Pons (tissue), 1 donor: ENCODE measurements at places on chromosomes 13 and 19.

GRCh38 chr19:57443121-57443696, 8.1 kb downstream of the ZNF749 start:
- no peak for DNase-seq

DNA sequence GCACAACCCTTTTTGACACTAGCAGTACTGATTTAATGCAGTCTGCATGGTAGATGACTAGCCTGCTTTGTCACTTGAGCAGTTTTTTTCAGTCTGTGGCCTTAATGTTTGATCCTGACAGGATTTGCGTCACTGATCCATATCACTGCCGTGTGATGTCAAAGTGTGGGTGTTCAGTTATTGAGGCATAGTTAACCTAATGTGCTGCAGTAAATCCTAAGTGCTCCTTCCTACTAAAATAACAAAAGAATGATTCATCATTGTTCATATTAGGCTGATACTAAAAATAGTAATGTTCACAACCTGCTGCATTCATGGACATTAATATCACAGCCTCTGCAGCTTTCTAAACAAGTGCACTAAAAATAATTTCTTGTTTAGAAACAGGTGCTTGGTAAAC, 121.9 kb upstream of the MLNR start:
- peak; percentile 33 for DNase-seq

- DNase-seq = no peak
Measured at GRCh38 chr13:30619731-30620130, 2.0 kb downstream of the USPL1 start.

DNA sequence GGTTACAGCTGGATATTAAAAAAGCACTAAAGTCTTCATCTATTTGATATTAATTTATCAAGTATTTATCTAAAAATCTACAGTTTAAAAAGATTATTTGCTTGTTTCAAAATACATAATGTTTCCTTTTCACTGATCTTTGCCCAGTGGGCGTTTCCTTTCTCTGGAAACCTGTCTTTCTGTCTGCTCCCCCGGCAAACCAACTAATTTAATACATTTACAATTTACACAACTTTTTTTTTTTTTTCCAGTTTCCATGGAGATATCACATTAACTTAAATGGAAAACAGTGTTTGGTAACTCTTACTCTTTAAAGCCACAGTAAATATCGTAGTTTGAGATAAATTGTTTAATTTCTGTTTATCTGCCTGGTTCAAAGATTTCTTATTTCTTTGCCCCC, 5.3 kb downstream of the GPC6 start:
- no peak for DNase-seq

- DNase-seq = no peak
Measured at GRCh38 chr13:97276862-97277269, 54.7 kb downstream of the MBNL2 start.

DNA sequence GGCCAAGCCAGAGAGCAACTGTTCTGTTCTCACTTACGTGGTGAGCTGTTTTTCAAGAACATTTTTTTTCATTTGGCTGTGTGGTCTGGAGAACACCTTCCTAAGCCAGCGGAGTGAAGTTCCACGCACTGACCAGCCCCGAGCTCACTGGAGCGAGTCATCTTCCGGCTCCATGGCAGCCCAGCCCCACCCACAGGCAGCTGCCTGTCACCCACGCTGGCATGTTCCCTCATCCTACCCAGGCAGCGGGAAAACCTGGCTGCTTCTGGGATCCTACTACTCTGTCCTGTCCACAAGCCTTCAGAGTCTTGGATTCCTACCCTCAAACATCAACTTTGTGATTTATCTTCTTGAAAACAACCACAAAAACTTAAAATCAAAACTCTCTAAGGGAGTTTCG, 76.2 kb downstream of the GGACT start:
- DNase-seq = no peak

DNA sequence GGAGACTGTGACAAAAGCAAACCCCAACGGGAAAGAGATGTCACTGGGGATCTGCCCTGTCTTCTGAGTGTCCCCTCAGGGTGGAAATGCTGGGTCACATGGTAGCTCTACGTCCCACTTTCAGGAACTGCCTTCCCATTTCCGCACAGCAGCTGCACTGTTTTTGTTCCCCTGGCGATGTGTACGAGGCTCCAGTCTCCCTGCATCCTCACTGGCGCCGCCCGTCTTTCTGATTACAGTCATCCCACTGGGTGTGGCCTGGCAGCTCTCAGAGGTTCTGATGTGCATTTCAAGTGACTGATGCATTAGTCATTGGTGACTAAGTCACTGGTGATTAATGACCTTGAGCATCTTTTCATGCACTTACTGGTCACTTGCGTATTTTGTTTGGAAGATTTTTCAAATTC, 21.2 kb downstream of the PCID2 start:
- DNase-seq = peak; percentile 81

DNA sequence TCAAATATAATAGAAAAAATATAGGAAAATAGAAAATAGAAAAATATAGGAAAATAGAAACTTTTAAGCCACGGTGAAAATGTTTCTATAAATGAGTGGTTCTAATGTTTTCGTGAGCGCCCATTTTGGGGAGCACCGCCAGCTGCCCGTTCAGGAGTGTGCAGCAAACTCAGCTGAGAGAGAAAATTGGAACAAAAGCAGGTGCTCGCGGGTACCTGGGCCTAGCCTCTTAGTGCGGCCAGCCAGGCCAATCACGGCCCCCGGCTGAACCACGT, 204 bp upstream of the PDX1 start:
- DNase-seq = no peak

DNA sequence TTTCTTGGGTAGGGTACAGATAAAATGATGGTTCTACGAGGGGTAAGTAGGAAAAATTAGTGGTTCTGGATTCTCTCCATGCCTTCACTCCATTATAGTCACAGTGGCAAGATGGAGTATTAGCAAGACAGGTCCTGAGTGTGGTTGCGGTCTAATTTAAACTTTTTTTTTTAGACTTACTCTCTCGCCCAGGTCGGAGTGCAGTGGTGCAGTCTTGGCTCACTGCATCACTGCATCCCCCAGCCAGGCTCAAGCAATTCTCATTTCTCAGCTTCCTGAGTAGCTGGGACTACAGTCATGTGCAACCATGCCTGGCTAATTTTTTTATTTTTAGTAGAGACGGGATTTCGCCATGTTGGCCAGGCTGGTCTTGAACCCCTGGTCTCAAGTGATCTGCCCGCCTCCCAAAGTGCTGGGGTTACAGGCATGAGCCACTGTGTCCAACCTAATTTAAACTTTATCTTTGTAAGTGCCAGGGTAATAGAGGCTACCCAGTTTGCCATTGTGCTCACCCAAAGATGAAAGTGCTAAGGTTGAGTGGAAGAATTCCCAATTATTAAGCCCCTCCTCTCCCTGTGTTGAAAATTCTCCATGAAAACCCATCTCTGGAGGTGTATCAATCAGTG, 135.6 kb downstream of the TM9SF2 start:
- no peak for DNase-seq

DNA sequence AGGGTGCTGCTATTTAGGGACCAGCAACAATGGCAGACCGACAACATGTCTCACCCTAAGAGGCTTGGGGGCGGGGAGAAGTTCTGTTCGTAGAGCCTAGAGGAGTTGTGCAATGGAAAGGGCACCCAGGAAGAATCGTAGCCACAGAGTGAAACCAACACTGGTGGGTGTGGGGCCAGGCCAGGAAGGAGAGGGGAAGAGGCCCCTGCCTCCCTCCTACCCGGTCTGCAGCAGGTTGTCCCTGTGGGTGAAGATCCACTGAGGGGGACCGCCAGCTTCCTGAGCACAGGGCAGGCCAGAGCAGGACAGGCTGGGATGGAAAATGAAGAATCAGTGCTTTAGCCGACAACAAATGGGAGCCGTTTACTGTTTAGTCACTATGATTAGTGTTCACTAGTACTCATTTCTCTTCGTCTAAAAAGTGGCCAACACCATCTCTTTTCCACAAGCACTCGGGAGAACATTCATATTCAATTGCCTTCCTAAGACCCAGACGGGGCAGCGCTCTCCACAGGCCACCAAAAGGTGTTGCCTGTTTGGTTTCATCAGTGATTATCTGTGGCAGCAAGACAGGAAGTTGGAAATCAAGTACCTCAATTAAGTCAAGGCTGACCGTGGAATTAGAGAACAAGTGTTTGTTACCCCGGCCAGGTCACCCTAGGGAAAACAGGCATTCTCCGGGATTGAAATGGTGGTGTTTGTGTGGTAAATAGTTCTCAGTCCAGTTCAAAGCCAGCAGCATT, 1.1 kb upstream of the ATP11A start:
- DNase-seq = peak; percentile 55

DNA sequence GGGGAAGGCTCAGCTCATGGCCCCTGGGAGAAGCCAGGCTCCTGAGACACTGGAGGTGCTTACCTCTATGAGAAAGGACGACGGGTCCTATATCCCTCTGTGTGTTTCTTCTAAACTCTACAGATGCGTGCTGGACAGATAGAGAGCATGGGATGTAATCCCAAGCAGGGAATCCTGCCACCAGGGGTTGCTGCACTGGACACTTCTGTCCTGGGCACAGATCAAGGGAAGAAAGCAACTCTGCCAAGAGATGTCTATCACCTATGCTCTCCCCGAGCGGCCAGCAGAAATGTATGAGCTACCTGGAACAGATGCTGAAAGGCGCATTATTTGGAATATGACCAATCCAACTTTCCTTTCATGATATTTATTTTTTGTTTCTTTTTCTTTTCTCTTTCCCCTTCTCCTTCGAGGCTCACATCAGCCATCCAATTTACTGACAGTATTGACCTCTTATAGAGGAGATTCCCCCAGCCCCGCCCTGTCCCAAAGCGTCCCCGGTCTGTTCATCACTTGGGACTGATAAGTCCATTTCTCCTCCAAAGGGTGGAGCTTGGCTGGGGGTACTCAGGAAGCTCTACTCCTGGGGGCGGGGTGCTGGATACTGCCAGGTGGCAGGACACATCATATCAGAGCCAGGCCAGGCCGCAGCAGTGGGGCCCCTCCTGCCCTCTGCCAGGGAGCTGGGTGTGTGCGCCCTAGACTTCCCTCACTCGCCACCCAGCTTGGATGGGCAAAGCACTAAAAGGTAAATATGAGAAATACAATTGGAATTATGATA, 34.2 kb downstream of the TSHZ3 start:
- no peak for DNase-seq

DNA sequence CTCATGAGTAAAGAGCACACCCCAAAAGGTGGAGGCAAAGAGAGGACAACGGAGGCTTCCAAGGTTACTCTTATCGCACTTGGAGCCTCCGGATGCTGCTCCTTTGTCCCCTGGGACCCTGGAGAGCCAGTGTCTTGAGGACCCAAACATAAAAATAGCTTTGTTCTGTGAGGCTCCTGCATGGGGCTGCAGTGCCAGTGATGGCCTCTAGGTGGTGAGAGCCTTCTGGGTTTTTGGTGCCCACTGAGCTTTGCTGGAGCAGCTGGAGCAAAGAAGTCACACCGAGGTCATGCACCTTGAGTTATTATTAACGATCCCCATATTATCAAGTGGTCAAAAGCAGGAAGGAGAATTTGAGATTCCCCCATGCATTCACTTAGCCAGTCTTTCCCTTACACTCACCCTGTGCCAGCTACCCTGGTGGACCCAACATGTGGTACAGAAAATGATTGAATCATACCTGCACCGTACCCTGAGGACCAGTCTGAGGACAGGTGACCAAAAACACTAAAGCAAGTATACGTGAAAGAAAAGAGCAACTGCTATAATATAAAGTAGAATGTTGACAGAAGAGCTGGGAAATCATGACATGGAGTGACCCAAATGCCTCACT, 41.5 kb downstream of the ZNF682 start:
- DNase-seq = no peak

- no peak for DNase-seq
Measured at GRCh38 chr13:42925626-42926025, 66.4 kb downstream of the EPSTI1 start.

GRCh38 chr19:48424694-48425219, 21.0 kb upstream of the GRWD1 start:
- DNase-seq = peak; percentile 31

GRCh38 chr13:41224113-41225110, 30.0 kb upstream of the KBTBD7 start:
- no peak for DNase-seq

- no peak for DNase-seq
Measured at GRCh38 chr19:491146-491741, 5.0 kb upstream of the MADCAM1 start.

DNA sequence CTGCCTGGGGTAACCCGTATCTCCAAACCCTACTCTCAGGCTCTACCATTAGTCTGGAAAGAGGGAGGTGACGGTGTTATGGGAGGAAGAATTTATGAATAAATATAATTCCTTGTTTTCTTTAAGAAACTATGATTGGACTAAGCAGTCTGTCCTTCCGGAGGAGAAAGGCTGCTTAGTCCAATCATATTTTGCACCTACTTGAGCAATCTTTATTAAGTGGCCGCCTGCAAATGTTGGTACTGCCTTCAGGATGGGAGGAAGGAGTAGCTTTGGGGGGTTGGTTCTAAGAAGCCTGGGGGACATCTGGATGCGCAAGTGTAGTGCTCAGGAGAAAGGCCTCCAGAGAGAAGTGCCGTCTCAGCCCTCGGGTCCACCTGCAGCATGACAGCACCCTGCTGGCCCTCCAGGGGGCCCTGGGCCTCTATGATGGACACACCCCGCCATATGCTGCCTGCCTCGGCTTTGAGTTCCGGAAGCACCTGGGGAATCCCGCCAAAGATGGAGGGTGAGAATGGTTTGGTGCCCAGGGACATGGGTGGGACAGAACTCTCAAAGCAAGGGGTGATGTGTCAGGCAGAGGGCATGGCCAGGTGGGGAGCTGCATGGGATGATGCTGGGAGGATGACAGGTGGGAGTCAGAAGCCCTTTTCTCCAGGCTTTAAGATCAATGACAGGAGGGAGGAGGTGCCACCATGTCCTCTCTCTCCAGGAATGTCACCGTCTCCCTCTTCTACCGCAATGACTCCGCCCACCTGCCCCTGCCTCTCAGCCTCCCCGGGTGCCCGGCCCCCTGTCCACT, 4.1 kb downstream of the ACP4 start:
- no peak for DNase-seq

DNA sequence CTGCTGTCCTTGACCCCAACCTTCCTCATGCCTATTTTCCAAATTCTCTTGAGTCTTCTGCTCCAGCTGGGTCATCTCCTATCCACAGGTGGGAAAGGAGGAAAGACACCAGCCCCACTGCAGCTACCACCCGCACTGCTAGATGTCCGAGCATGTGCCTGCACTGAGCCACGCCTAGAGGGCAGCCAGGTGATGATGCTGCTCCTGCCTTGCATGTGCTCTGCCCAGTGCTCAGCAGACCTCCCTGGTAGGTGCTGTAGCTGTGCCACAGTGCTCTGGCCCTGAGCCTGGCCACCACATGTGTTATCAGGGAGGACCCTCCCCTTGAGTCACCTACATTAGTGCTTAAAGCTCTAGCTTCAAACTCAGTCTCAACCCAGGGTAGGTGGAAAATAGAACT, 6.9 kb upstream of the CYSLTR2 start:
- no peak for DNase-seq

- DNase-seq = peak; percentile 56
Measured at GRCh38 chr19:45716359-45717130, 14.2 kb downstream of the FBXO46 start.

- no peak for DNase-seq
Measured at GRCh38 chr13:113090806-113091205, 14.8 kb upstream of the F7 start.

GRCh38 chr19:58558623-58559274, 338 bp upstream of the UBE2M start:
- DNase-seq = peak; percentile 97
